Activated T-helper 17 cell treated with anti-CD3 and anti-CD28 coated beads, Interleukin-2, amount 50 U/mL, for 72 hours (primary cell): ENCODE measurements at places on chromosomes 11 and 22. TPM values are rescaled to one million over a fixed set of nuclear protein-coding genes. Genes with fewer than 3 reads are reported as not detected.

- no peak for ATAC-seq
Measured at GRCh38 chr11:69142895-69143294, 12.8 kb upstream of the SMIM38 start.

DNA sequence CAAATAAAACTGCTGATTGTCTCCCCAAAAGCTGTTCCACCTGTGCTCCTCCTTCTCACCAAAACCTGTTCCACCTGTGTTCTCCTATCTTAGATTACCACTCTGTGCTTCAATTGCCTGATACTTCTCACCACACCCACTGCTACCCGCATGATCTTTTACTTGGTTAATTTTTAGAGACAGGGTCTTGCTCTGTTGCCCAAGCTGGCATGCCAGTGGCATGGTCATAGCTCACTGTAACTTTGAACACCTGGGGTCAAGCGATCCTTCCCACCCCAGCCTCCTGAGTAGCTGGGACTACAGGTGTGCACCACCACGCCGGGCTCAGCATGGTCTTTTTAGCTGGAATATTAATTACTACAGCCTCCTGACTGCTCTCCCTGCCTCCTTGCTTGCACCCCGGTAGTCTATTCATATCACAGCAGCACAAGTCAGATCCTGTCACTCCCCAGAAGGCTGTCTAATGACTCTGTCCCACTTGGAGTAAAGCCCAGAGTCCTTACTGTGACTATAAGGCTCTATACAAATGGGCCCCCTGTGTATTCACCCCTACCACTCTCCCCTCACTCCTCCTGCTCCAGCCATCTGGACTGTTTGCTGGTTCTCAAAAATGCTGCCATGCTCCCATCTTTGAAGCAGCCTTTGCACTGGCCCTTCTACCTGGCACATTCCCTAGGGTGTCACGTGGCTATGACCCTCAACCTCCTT lies 3.5 kb downstream of the C11orf91 start:
- no peak for ATAC-seq

The LINC01488 gene
- total RNA-seq = not detected

The SCGB1A1 gene
- total RNA-seq = not detected

DNA sequence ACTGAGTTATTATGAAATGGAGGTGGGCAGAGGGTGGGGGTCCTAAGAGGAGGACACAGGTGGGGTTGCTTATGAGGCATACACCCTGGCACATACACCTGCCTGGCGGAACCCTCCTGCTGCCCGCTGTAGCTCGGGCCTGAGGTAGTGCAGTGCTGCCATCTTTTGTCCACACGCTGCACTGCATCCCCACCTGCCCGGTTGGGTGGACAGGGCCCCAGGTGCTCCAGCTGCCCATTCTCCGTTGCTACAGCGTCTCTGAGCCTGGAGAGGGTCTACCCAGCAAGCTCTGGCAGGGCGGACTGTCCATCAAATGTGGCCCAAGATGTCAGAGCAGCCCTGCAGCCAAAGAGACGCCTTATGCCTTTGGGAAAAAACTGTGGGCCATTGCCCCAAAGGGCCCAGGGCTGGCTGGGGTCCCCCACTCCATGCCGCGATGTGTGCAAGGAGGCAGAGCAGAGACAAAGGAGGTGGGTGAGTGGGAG lies 131.2 kb downstream of the BUD13 start:
- peak; percentile 39 for ATAC-seq

DNA sequence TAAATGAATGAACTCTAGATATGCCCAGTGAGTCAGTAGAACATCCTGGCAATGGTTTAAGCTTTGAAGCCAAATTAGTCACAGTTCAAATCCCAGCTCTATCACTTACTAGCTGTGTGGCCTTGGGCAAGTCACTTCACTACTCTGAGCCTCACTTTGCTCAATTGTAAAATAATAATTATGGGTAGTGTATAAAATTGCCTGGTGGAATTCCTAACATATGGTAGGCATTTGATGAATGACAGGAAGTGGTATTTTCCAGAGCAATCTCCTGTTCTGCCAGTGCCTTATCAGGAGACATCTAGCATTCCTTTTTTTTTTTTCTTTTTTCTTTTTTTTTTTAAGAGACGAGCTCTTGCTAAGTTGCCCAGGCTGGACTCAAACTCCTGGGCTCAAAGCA lies 13.0 kb downstream of the SCN4B start:
- peak; percentile 69 for ATAC-seq

DNA sequence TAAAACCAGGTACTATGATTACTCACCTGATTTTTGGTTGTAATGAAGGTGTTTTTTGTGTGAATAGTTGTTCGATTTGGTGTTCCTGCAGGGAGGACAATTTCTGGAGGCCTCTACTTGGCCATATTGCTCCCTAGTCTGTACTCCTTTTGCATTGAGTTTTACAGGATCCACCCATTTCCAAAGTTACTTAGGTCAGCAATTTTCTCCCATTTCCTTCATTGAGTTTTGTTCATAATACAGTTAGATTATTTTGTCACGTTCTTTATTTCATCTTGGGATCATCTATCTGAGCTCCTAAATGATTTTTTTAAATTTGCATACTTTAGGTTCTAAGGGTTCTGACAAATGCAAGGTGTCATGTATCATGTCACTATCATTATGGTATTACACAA lies 20.1 kb upstream of the AQP11 start:
- no peak for ATAC-seq

GRCh38 chr11:69705901-69706787 lies 2.3 kb upstream of the FGF19 start:
- ATAC-seq = no peak

DNA sequence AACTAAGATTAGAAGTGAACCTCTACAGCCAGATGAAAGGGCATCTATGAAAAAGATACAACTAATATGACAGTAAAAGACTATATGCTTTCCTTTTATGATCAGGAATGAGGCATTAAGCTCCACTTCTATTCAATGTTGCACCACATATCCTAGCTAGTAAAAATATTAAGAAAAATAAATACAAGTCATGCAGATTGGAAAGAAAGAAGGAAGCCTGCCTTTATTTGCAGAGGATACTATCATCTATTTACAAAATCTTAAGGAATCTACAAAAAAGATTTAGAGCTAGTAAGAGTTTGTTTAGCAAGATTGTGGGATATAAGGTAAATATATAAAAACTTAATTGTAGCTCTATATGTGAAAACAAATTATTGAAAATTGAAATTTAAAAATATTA lies 308.8 kb downstream of the DYNC2H1 start:
- ATAC-seq = no peak

The OR4D5 gene
- not detected for total RNA-seq

The PRG3 gene
- not detected for total RNA-seq
